ENCODE measurements at places on chromosomes 3 and 15.

DNA sequence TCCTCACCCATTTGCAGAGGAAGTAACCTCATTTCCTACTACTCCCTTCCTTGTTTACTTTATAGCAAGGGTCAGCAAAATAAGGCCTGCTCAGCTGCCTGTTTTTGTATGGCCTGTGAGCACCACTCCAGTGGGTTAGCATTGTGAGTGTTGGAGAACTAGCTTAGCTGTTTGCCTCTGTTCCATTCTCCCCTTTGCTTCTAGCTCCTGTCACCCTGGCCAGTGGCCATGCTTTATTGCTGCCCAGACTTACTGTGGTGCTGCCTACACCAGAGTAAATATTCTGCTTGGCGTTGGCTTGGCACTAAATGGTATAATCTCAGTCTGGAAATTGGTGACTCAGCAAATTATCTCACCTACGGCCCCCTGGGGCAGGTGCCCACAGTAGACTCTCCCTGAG, 8.8 kb downstream of the PDCD6IP start:
- no peak for DNase-seq

GRCh38 chr15:48759921-48760320, 50.9 kb downstream of the CEP152 start:
- no peak for DNase-seq

DNA sequence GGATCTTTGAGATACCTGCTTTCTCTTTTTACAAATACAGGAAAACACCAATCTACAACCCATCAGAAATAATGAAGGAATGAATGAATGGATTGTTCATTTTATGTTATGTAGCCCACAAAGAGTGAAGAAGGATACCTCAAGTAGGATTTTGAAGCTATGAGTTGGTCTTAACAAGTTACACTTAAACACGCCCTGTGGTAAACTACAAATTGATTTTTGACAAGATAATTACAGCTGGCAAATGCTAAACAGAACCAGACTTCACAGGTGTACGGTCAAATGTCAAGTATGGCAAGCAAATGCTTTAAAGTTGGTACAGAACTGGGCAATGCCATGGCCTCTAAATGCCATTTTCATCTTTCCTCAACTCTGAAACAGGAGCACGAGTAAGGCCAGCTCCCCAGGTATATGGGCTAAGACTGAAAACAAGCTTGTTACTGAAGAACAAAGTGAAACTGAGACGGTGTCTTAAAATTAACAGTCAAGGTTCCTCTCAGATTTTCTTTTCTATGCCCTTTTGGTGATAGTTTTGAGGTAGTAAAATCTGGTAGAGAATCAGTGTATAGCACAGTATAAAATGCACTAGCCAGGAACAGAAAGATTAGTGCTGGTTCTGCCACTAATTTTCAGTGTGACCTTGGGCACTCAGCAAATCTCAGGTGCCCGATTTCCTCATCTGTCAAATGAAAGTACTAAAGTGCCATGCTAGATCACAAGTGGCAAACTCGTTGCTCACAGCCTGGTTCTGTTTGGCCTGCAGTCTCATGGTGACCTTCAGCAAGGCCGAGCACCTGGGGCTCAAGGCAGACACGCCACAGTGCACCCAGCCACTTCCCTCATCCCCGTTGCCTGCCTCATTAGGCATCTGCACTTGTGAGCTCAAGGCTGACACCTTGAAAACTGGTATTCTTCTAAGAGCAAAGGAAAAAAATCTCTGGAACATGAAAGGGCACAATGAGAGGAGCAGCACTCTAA, 9.5 kb downstream of the RUVBL1 start:
- no peak for DNase-seq

DNA sequence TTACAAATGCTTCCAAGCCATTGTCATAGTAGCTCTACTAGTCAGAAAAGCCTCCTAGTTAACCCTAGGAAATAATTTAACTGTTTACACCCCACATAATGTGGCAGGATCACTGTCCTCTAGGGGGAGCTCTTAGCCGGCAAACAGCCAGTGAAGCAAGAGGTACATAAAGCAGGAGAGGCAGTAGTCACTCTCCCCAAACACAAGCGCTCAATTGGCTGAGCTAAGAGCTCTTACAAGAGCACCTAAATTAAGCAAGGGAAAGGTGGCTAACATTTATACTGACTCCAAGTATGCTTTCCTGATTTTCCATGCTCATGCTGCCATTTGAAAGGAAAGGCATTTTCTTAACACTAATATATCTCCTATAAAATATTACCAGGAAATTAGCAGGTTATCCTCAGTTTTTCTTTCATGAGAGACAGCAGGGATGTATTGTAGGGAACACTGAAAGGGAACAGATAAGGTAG, 37.6 kb downstream of the NCEH1 start:
- DNase-seq, result peak; percentile 78

- no peak for DNase-seq
Measured at GRCh38 chr15:33448151-33448550, 137.4 kb downstream of the RYR3 start.

DNA sequence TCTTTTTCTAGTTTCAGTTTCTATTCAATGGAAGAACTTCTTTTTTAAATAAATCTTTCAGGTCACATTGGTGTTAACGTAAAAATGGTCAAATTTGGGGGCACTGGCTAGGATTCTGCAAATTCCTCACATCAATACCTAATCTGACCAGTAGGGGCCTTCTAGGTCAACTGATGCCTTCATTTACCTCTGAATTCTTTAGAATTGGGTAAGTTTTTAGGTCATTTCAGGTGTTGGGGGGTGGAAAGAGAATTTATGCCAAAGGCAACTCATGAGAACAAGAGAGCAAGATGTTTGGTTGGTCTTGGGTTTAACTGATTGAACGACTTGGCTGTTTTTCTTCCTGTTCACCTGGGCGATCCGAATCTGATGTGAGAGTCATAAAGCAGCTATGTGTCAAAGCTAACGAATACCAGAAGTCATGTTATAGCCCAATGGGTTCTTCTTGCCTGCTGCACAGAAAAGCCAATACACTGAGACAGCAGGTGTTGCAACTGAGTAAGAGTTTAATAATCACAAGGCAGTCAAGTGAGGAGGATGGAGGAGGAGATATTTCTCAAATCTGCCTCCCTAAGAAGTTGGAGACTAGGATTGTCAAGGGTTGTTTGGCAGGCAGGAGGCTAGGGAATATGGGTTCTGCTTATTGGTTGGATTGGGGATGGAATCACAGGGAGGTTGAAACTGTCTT, 15.3 kb downstream of the LRRC49 start:
- no peak for DNase-seq
